ENCODE measurements at places on chromosomes 7 and 10.

DNA sequence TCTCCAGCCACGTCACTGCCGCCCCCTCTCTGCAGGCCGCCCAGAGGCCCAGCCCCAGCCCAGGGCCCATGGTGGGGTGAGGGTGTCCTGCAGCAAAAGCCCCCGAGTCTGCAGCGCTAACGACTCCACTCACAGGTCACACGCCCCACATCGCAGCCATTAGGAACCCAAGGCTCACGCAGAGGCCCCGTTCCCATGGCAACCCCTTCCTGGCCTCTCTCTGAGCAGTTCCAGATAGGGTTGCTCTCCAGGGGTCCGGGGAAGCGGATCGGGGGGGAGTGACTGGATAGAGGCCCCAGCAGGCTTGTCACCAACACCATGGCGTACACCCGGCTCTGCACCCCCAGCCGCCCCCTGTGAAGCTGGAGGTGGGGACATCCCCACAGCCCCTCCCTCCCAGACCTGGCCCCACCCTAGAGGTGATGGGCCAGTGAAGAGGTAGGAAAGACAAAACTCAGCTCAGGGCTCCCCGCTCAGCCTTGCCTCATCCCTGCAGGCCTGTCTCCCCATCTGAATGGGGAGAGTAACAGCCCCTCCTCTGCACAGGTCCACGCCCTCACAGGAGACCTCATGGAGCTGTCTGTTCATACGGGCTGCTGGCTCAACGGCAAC is 41.2 kb downstream of the TNRC18 start:
- peak; percentile 58 for DNase-seq

- DNase-seq: peak; percentile 67
These were observed 1.1 kb downstream of the RRP12 start for GRCh38 chr10:97399843-97400545.

GRCh38 chr7:142908921-142909890 is 23.7 kb upstream of the TRPV6 start:
- no peak for DNase-seq

DNA sequence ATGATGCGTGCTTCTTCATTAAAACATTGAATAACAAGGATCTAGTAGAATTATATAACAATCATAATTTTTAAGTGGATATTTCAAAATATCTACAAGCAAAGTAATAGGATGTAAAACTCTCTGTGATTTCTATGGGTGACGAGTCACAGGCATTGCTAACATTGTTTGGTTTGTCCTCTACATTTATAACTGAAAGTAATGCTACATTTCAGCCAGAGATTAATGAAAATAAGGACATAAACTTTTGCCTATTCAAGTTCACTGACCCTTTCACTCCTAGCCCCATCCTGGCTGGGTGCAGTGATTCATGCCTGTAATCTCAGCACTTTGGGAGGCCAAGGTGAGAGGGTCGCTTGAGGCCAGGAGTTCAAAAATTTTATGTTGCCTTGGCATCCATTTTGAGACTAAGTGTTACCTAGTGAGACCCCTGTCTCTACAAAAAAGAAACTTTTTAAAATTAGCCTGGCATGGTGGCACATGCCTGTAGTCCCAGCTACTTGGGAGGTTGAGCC is 38.4 kb upstream of the HSPA12A start:
- DNase-seq: peak; percentile 35

DNA sequence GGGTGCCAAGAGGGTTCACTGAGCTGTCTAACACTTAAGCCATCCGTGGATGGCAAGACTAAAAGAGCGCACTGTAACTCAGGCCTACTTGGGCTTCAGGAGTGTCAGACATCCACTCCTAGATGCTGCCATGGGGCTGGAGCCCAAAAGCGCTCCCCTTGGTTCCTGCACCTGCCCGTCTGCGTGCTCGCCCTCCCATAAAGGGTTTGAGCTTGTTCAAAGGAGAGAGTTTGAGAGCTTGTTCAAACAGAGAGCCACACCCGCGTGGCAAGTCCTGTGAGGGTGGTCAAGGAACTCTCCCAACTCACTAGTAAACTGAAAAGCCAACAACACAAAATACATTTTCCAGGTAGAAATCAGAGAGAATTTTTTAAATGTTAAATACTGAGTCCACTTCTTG is 256.7 kb downstream of the SEMA3A start:
- no peak for DNase-seq

DNA sequence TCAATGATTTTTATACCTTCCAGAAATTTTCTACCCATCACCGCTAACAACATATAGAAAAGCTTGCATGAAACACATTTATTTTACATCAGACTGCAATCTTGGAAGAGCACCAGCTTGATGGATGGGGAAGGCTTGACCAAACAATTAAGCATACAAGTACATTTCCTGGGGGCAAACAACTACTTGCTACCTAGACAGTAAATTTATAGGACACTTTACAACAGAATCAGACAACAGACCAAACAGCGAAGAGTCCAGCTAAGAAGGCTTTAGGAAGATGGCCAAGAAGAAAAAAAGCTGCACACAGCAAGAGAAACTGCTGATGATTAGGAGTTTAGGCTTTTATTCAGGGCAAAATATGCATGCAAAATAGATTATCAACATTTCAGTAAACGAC is 8.0 kb downstream of the AASS start:
- no peak for DNase-seq

Data from fibroblast of skin of back (primary cell).